Panc1 (cell line): ENCODE measurements at places on chromosomes 5 and 9. TPM values are rescaled to one million over a fixed set of nuclear protein-coding genes. Genes with fewer than 3 reads are reported as not detected.

NIM1K gene
- 0.59 TPM for total RNA-seq

SYNPO gene
- total RNA-seq = 82.8 TPM

GRCh38 chr9:99978221-99978620, 71.8 kb downstream of the STX17 start:
- DNase-seq = no peak

DNA sequence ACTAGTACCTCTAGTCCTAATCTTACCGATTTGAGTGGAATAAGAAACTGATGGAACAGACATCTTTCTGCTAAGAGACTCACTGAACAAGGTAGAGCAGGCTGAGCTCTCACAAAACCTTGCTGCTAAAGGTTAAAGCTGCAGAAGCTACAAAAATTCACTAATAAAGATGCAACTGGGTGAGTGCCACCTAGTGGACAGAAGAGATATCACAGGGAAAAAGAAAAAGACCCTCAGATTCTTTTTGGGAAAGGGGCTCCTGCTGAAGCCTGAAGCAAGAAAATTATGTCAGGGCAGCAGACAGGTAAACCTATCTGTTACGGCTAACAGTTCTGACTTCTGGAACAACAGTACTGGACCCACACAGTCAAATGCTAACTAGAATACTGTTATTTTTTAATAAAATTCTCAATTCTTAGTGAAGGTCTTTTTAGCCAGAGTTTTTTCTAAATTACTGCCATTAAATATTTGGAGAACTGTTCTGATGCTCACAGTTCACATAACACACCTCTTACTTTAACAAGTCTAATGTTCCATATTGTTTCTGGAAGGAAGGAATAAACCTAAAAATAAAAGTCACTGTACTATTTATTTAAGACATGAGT, 51.2 kb downstream of the DIAPH1 start:
- no peak for DNase-seq

DNA sequence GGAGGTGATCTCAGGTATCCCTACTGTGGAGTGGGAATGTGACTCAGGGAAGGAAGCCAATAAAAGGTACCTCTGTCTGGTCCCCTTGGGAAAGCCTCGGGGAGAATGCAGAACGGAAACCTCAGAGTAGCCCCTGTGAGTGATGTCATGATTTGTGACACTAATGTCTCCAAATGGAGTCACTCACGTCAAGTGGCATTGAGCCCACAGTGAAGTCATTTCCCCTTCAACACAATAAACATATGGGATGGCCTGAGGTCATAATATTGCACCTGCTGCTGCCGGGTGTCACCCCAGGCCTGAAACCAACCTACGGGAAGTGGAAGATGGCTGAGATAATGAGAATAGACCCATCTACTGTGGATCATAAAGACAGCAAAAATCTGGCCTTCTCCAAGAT, 75.9 kb upstream of the GOLM1 start:
- no peak for DNase-seq
